ENCODE measurements at places on chromosomes 13 and 19.
A peak's percentile ranks its signal among the peaks of the same experiment; 100 is the strongest.

- H3K27ac ChIP-seq: no peak overlapping the region
- peaks cover 19% of the 10 kb centered on the region for H3K27me3 ChIP-seq
- no peaks in the 10 kb centered on the region for H3K4me1 ChIP-seq
- H3K36me3 ChIP-seq: peaks cover 7% of the 10 kb centered on the region
These were observed 9.5 kb downstream of the GADD45B start for GRCh38 chr19:2485428-2485827.

DNA sequence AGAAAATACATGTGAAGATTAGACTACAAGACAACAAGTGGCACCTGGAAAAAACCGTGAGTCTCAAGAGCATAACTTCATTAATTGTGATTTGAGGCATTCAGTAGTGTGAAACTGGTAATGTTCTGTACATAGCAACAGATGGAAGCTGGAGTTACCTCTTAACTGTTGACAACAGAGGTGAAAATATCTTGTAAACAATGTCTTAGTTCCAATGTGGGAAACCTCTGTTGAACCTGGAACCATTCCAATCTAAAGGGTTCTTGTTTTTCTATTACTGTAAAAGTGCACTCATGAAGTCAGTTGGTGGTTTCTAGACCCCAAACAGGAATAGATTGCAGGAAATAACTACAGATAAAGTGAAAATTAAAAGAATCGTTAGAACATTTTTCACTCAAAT lies 728.4 kb downstream of the SLITRK1 start:
- no peak for DNase-seq
- no peaks in the 10 kb centered on the region for H3K36me3 ChIP-seq
- H3K4me1 ChIP-seq: no peaks in the 10 kb centered on the region

GRCh38 chr19:2330632-2331284 lies 2.3 kb downstream of the SPPL2B start:
- peak overlapping the region; percentile 68 for H3K4me3 ChIP-seq
- peaks cover 37% of the 10 kb centered on the region for H3K27me3 ChIP-seq
- H3K27ac ChIP-seq: peak overlapping the region; percentile 94
- no peak for DNase-seq
- peaks cover 1% of the 10 kb centered on the region for H3K36me3 ChIP-seq

GRCh38 chr13:48838193-48838973 lies 137.3 kb upstream of the FNDC3A start:
- H3K27me3 ChIP-seq: no peaks in the 10 kb centered on the region
- peaks cover 10% of the 10 kb centered on the region for H3K4me1 ChIP-seq
- no peak overlapping the region for H3K27ac ChIP-seq
- no peak overlapping the region for H3K4me3 ChIP-seq
- H3K36me3 ChIP-seq: no peaks in the 10 kb centered on the region
- no peak for DNase-seq

GRCh38 chr13:45565331-45565730 lies 50.2 kb downstream of the ERICH6B start:
- peaks cover 16% of the 10 kb centered on the region for H3K36me3 ChIP-seq
- DNase-seq: no peak
- no peak overlapping the region for H3K4me3 ChIP-seq
- H3K4me1 ChIP-seq: no peaks in the 10 kb centered on the region
- no peak overlapping the region for H3K27ac ChIP-seq

- H3K36me3 ChIP-seq: no peaks in the 10 kb centered on the region
- H3K4me1 ChIP-seq: peaks cover 67% of the 10 kb centered on the region
- H3K4me3 ChIP-seq: peak overlapping the region; percentile 6
- peaks cover 2% of the 10 kb centered on the region for H3K27me3 ChIP-seq
- DNase-seq: no peak
These were observed 67.7 kb downstream of the DACH1 start for GRCh38 chr13:71799324-71799723.

GRCh38 chr19:17703824-17704463 lies 15.3 kb upstream of the MAP1S start:
- H3K4me3 ChIP-seq: no peak overlapping the region
- H3K4me1 ChIP-seq: peaks cover 2% of the 10 kb centered on the region
- peak; percentile 79 for DNase-seq
- H3K27me3 ChIP-seq: no peaks in the 10 kb centered on the region

All from glutamatergic neuron (in vitro differentiated cells).